HTR-8/SVneo (cell line): ENCODE measurements at places on chromosomes 2 and 18.

DNA sequence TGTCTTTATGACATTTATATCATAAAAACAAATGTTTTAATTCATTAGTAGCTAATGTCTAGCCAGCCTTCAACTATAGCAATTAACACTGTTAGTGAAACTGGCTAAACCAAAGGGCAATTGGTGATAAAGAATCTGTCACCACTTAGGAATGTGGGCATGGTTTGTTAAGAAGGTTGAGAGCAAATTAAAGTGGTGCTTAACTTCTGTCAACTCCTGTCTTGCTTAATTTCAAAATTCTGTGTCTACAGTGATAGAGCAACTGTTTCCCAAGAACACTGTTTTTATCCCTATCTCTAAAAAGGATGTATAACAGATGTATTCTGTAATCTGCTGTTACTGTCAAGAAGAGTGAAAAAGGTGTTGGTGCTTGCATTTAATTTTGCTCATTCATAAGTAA lies 36.5 kb downstream of the CFAP36 start:
- DNase-seq = no peak

DNA sequence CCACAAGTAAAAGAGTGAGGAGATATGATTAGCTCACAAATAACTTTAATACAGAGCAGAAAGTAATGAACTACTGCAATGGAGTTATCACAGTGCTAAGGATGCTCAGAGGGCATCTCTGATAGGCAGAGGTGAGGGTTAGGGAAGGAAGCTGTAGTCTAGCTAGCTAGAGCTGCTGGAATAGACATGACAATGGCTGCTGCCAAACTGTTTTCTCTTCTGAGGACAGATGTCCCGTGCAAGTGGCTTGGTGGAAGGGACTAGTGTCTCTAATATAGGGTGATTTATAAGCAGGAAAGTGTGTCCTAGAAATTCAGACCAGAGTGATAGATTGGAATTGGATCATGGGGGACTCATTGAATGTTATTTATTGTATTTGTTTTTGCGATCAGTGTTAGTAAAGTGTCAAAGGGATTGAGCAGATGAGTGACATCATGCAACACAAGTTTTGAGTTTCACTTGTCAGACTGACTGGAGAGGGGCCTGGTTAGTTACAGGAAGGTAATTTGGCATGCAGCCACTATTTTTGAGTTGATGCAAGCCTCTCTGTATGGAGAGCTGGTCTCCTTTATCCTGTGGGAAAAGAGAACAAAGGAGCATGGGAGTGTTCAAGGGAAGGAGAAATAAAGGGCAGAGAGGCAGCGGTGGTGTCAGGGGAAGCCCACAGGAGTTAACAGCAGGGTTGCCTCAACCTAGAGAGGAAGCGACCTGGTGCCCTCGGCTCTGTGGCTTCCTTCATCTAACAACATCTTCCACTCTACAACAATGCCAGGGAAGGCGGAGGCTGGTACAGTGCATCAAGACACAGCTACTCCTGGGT lies 1.9 kb downstream of the CTLA4 start:
- DNase-seq = no peak

GRCh38 chr18:31105733-31106132 lies 3.5 kb upstream of the DSC2 start:
- no peak for DNase-seq

DNA sequence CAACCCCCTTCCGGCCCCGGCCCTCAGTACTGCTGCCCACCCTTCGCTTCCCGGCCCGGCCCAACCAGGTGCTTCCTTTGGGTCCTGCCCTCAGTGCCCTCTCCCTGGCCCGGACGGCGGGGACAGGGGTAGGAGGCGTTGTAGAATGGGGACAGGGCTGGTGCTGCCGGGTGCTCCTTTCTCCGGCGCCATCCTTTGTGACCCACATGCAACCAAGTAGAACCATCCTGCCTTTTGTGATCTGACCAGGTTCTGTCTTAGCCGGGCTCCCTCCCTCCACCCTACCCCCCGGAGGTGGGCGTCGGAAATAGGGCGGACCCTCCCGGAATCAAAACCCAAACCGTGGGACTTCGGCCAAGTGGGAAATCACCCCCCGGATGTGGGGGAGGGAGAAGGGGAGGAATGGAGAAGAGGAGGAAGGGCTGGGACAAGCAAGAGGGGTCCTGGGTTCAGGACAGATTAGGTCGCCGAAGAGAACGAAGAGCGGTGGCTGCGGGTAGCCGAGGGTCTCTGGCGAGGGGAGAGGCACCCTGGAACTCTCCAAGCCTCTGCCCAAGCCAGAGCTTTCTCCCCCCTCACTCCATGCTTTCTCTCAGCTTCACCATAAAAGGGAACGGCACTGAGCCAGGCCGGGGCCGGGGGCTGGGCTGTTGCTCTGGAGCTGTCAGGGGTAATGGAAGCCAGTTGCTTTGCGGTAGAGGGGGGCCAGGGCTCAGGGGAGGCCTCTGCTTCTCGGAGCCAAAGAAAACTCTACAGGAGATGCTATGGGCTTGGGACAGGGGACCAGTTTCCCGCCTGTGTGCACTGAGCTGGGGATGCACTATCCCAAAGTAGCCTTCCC lies 756 bp upstream of the OST4 start:
- DNase-seq = peak; percentile 28

- DNase-seq = no peak
Measured at GRCh38 chr2:197615016-197615652, 60.3 kb downstream of the RFTN2 start.

DNA sequence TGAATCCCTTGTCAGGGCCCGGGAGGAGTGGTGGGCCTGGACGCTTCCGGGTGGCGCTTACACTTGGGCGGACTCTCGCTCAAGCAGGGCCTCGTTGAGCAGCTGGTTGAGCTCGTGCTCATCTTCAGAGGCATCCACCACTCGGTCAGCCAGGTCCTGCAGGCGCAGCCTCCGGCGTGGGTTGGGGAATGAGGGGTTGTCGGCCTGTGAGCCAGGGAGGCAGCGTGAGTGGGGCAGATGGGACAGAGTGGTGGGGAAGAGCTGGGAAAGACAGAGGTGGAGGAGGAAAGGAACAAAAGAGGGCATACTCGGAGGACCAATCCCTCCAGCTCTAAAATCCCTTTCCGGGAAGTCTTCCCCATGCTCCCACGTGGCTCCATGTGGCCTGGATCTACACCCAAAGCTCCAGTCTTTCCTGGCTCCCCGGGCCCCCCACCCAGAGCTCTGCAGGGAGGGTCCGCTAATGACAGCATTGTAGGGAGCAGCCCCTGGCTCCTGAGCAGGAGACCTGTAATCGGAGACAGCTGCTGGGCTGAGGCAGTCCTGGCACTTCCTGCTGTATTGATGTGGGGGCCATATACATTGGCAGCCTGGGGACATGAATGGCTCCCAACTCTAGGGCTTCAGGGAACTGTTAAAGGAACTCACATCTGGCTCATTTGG lies 41.6 kb downstream of the CENPO start:
- no peak for DNase-seq

DNA sequence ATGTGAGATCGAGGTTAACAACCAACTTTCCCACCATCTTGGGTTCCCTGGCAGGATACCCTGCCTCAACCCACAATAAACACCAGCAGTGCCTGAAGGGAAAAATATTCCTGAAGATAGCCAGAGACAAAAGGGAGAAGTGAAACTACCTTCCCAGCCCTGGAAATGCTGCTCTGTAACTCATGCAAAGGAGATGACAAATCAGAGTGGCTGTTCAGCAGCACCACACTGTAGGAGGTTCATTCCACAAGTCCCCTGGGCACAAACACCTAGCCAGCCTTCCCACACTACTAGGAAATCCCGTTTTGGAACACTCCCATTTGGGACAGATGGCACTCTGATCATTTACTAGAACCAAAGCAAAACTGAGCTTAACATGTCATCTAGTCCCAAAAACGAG lies 190.7 kb upstream of the RBBP8 start:
- DNase-seq = no peak

GRCh38 chr2:223088866-223089265 lies 36.9 kb downstream of the KCNE4 start:
- no peak for DNase-seq

DNA sequence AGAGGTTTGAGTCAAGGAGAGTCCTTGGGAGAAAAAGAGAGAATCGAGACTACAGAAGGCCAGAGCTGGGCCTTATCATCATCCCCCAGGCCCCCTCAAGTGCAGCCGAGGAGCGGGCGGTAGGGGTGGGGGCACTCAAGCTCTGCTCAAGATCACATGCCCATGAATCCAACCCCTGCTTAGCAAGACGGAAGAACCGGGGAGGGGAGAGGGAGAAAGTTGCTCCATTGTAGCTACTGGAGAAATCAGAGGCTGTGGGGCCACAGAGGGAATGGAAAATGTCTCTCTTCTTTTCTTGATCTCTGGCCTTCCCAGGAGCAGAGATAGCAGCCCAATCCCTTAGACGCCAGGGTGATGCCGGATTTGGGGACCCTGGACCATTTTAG lies 14.6 kb downstream of the SLC4A3 start:
- no peak for DNase-seq

DNA sequence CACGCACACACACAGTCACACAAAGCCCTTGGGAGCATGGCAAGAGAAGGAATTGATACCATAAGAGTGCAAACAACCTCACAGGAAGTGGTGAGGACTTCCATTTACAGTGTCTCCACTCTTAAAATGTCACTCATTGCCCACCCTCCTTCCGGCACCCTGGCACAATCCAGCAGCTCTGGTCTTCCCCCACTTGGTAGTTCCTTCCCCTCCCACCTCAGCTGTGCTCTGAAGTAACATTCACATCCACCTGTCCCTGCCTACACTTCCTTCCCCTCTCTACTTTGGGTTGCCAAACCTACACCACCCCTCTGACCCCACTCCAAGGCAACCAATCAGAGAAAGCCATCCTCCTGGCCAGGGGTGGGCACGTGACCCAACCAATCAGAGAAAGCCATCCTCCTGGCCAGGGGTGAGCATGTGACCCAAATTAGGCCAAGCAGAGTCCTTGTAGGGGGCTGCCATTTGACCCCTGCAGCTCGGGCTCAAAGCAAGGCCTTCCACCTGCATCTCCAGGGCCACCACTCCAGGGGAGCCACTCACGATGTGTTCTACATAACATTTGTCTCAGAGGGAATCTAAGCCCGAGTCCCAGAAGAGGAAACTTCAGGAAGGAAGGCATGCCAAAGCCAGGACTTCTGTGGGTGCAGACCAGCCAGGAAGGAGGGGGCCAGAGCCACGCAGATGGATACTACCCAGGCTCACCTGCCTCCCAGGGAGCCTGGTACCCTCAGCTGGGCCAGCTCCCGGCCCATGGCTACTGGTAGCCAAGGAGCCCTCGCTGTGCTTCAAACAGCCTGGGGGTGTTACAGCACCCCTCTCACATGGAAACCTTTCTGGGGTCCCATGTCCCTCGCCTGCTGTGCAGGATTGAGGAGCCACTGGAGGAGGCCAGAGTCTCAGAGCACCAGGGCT lies 21.2 kb downstream of the CYP26B1 start:
- no peak for DNase-seq

- no peak for DNase-seq
Measured at GRCh38 chr2:207231106-207231865, 65.5 kb upstream of the KLF7 start.

GRCh38 chr2:162210385-162210784 lies 32.9 kb downstream of the FAP start:
- no peak for DNase-seq

- DNase-seq = no peak
Measured at GRCh38 chr18:58136879-58137278, 92.9 kb downstream of the NEDD4L start.

DNA sequence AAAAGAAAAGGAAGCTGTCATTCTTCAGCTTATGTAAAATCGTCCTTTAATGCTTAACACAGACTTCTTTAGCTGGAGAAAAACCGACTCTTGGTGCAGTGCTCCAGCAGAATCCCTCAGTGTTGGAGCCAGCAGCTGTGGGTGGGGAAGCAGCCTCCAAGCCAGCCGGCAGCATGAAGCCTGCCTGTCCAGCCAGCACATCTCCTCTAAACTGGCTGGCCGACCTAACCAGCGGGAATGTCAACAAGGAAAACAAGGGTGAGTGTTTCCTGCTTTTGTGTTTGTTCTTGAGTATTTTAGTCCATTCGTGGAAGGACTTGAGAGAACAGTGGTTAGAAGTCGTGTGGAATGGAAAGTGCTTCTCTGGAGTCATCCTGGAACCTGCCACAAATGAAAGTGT lies 38.9 kb downstream of the KDM3A start:
- no peak for DNase-seq

DNA sequence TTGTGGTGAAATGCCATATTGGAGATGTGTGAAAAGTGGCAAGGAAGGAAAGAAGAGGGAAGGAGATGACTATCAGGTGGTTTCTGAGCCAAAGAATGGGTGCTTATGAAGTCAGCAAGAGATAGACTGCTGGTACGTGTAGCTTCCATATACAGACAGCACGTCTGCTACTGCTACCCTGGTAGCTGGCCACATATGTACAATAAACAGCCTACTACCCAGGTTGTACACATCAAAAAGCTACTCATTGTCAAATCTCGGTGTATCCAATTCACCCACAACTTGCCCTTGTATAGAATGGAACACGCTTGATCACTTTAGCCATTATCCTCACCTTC lies 761.8 kb downstream of the LRRTM4 start:
- DNase-seq = no peak

- DNase-seq = no peak
Measured at GRCh38 chr2:146523196-146523595, 1321.6 kb upstream of the ACVR2A start.

GRCh38 chr2:16973586-16974286 lies 308.1 kb upstream of the CYRIA start:
- no peak for DNase-seq

DNA sequence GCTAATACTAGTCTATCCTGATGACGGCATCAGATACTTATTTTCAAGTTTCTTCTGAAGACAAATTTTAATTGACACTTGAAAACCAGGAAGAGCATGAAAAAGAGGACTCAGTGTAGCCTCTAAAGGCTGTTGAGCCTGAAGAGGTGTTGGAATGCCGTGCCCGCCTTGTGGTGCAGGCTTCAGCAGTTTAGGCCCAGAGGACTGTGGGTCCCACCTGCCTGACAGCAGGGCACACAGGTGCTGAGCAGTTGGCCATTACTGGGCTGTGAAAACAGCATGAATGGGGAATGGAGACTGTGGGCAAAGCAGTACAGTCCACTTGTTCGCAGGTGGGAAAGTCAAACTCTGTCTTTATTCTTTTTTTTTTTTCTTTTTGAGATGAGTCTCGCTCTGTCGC lies 49.8 kb upstream of the THOC1 start:
- no peak for DNase-seq

GRCh38 chr2:210188755-210189154 lies 17.5 kb upstream of the KANSL1L start:
- DNase-seq = no peak

- DNase-seq = no peak
Measured at GRCh38 chr2:105885456-105885855, 140.7 kb downstream of the NCK2 start.

GRCh38 chr2:160952464-160953254 lies 207.6 kb upstream of the TANK start:
- DNase-seq = no peak

DNA sequence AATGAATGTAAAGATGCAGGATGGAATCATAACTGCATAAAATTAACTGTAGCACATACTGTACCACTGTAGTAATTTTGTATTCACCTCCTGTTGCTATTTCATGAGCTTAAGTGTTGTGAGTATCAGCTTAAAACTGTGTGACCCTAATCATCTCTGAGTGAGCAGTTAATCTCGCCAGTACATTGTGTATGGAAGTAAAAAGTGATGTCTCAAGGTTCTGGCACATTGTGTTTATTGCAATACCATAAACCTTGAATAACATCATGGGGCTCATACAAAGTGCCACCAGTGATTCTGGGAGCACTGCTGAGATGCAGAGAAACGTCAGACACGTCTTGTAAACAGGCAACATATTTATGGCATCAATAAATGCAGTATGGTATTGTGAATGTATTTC lies 124.5 kb downstream of the PMAIP1 start:
- no peak for DNase-seq
